ENCODE measurements at places on chromosomes 6 and 20.

DNA sequence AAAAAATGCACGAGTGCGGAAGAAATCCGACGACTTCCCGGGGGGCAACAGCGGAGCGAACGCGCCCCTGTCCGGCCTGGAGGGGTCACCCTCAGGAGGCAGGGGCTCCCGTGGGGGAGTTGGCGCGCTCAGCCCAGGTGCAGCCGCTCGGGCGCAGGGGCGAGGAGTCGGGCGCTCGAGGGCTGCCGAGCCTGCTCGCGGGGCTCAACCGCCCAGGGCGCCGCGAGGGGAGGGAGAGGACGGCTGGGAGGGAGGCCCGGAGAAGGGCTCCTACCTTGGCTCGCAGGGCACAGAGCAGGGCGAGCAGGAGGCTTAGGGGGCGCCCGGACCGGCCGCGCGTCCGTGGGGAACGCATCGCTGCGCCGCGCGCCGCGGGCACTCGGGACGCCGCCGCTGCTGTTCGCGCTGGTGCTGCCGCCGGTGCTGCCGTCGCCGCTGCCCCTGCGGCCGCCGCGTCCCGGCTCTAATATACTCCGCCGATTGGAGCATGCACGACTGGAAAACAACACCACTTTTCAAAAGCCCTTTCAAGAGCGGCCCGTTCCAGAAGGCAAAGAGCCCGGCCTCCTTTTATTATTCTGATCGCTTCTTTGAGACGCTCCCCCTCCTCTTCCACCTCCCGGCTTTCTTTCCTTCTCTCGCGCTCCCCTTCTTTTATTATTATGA lies 490 bp downstream of the JAG1 start:
- DNase-seq, result no peak

- no peak for DNase-seq
Observed at GRCh38 chr6:14569394-14569793, 451.8 kb downstream of the CD83 start.

GRCh38 chr6:50185006-50185405 lies 135.3 kb upstream of the DEFB112 start:
- no peak for DNase-seq

- no peak for DNase-seq
Observed at GRCh38 chr20:20941468-20941889, 164.7 kb downstream of the LINC00237 start.

DNA sequence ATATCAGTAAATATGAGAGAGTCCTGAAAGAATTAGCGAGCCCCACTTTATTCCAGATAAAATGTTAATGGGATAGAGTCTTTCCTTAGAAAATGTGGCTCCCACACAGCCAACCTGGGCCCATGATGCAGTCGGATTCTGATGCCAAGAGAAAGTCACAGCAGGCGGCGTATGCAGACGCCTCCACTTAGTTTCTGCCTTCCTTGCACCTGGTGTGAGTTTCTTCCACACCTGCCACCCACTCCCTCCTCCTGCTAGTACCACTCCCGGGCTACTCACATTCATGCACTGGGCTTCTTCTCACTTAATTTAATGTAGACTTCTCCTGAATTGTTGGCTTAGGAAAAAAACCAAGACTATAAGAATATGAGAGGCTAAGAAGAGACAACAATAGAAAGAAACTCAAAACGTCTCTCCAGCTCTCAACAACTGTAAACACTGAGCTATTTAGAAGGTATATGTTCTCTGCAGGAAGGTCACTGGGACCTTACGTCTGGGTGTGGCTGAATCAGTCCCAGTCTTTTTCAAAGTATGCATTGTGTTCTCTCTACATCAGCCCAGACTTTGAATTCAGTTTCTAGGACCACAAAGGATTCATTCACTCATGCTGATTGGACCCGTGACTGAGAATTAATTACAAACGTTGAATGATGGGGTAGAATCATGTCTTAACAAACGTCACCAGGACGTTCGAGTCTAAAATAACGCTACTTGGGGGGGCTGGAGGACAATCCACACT lies 70.4 kb downstream of the GCNT2 start:
- DNase-seq, result no peak

DNA sequence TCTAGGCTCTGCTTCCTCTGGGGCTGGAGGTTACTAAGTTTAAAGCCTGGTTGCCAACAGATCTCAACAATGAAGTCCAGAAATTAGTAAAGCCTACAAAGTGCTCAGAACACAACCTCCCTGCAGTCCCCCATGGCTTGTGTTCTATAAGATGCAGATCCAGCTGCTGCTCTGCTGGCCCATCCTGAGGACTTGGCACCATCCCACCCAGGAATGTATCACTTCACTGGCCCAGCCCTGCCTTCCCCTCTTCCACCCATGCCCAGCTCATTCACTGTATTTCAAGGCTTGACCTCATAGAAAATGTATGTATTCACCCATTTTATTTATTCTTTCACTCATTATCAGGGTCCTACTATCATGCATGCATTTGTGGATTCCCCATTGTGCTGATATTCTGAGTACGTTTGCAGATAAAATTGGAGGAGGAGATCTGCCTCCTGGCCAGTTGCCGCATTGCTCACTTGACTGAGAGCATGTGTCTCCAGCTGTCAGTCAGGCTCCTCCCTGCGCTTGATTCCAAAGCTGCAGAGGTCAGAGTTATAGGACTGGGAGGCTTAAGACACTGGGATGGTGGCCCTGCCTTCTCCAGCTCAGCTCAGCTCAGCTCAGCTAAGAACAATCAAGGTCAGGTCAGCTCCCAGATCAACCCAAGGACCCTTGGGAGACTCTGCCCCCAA lies 104.8 kb downstream of the MAFB start:
- no peak for DNase-seq

DNA sequence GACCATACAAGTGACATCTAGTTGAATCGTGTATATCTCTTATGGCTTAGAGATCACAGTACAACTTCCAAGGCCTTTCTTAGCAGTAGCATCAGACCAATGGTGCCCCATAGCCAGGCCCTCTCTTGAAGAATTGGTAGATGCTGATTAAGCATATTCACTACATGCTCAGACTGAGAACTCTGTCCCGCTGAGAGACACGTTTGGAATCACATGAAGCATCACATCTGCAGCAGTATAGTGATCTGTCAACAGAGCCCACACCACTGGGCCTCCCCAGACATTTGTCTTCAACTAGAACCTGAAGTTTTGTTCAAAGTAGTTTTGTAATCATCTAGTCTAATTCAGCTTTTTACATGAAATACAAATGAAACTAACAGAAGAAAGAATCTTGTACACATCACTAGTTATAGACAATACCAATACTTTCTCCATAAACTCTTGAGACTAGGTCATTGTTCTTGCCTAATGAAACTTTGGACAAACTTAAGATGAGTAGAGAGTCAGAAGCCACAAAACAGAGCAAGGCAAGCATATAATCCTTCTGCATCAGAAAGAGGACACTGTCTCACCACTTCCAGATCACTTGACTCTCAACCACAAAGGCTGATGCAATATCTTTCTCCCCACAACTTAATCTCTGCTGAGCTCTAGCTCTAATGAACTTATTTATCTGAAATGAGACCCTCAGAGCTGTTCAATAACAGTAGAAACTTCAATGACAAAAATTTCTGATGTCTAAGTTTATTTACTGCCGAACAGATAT lies 182.7 kb downstream of the TBX18 start:
- no peak for DNase-seq

GRCh38 chr20:8858181-8858787 lies 210.6 kb upstream of the PLCB4 start:
- DNase-seq, result no peak

DNA sequence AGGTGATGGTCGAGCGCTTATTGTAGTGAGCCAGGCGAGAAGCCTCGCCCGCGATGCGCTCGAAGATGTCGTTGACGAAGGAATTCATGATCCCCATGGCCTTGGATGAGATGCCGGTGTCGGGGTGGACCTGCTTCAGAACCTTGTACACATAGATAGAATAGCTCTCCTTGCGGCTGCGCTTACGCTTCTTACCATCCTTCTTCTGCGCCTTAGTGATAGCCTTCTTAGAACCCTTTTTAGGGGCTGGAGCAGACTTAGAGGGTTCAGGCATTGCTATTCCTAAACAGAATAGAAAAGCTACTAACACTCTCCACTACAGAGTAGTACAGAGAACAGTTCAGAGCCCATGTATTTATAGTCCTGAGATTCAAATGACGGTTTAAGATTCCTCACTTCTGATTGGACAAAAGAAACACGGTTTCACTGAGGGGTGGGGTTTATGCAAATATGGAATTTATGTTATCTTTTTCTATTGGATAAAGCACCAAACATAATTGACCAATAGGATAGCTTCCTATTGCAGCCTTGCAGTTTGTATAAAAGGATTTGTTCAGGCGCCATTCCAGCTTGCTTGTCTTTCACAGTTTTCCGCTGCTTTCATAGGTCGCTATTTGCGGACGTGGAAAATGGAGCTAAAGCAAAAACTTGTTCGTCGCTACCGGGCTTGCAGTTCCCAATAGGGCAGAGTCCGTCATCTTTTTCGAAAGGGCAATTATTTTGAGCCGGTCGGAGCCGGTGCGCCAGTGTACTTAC lies 43.7 kb upstream of the HFE start:
- DNase-seq, result no peak

GRCh38 chr6:151506761-151507160 lies 12.9 kb downstream of the CCDC170 start:
- no peak for DNase-seq

- DNase-seq, result no peak
Observed at GRCh38 chr6:44149369-44150012, 9.1 kb upstream of the CAPN11 start.

DNA sequence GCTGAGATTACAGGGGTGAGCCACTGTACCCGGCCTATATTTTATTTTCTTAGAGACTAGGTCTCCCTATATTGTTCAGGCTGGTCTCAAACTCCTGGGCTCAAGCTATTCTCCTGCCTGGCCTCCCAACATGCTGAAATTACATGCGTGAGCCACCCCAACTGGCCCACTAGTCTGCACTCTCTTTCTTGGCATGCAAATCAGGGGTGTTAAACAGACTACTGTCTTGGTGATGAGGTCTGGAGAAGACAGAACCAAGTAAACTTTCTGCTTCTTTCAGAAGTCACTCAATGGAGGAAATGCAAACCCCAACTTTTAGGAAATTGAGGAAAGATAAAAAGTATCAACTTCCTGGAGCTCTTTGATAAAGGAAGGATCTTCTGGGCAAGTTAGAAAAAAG lies 8.0 kb upstream of the TUBB2B start:
- no peak for DNase-seq

- no peak for DNase-seq
Observed at GRCh38 chr6:34633785-34634184, 62.8 kb downstream of the ILRUN start.

- DNase-seq, result no peak
Observed at GRCh38 chr20:63114693-63115311, 101.1 kb downstream of the YTHDF1 start.

DNA sequence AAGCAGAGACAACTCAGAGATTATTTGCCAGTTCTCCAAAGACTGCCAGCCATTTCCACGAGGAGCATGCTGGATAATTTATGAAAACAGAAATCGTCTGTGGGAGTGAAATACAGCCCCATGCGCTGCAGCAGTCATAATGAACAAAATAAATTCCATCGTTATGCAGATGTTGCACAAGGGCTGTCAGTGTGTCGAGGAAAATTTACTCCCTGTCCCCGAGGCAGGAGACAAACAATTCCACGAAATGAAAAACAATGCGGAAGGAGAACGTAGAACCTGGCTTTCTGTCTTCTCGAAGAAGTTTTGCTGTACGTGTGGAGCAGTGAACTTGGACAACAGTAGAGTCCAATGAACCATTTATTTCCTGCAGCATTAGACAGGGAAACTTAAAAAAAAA lies 399.4 kb downstream of the CD83 start:
- DNase-seq, result no peak

GRCh38 chr20:38883081-38883980 lies 42.9 kb upstream of the FAM83D start:
- DNase-seq, result no peak

GRCh38 chr6:151276112-151276740 lies 36.5 kb downstream of the AKAP12 start:
- DNase-seq, result no peak

DNA sequence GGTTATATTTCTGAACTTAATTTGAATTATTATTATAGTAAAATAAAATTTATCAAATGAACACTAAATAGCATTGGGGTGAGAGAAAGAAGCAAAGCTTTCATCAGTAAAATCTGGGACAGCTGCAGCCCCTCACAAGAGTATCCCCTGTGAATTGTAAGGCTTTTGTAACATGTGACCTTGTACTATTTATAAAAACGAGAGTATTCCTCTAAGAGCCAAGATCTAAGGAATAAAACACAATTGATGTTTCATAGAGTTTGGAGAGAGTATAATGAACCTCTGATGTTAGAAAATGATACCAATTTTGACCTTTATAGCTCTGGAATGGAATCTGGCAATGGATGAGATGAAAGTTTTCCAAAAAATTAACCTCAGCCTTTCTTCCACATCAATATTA lies 617.2 kb upstream of the ID4 start:
- no peak for DNase-seq

- no peak for DNase-seq
Observed at GRCh38 chr6:11389977-11390376, 147.6 kb upstream of the TMEM170B start.

GRCh38 chr20:34632870-34633452 lies 43.9 kb downstream of the PIGU start:
- no peak for DNase-seq

DNA sequence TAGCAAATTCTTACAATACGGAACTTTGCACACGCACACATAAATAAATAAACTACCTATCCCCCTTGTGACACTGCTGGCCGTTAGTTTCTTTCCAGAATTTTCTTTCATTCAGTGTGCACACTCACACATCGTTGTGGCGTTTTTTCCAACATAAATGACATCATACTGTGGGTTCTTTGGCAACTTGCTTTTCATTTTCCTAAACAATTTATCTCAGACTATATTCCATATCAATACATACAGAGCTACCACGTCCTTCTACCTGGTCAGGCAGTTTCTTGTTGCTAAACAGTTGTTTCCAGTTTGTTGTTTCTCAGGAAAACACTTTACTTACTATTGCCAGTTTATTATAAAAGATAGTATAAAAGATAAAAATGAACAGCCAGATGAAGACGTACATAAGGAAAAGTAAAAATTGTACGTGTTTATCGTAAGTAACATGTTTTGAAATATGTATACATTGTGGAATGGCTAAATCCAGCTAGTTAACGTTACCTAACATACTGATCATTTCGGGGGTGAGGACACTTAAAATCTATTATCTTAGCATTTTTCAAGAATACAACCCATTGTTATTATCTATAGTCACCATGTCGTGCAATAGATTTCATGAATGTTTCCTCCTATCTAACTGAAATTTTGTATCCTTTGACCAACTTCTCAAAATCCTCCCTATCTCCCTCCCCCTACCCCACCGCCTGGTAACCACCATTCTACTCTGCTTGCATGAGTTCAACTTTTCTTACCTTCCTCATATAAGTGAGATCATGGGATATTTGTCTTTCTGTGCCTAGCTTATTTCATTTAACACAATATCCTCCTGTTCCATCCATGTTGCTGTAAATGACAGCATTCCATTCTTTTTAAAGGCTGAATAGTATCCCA lies 1.2 kb upstream of the TP53RK start:
- no peak for DNase-seq

DNA sequence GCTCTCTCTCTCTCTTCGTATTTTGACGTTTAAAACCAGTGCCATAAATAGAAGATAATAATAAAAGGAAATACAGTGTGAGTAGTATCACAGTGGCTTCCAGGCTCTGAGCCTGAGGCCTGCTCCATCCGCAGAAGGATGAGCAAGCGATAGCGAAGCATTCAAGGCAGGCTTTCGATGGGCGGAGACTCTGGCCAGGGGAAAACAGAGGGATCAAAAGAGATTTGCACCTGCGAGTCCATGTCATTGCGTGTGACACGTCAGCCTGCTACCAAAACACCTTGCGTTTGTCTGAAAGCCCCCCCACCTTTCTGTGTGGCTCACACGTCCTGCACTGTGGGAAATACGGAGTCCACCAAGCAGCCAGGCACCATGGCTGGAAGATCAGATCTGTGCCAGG lies 377.3 kb upstream of the SULF2 start:
- DNase-seq, result no peak

- no peak for DNase-seq
Observed at GRCh38 chr20:49915380-49916145, at the start of gene SPATA2. SPATA2 (minus strand) TSS chr20:49915529; CDS start chr20:49908490, 7,039 bp downstream.
